ENCODE measurements at places on chromosomes 13 and 19.

DNA sequence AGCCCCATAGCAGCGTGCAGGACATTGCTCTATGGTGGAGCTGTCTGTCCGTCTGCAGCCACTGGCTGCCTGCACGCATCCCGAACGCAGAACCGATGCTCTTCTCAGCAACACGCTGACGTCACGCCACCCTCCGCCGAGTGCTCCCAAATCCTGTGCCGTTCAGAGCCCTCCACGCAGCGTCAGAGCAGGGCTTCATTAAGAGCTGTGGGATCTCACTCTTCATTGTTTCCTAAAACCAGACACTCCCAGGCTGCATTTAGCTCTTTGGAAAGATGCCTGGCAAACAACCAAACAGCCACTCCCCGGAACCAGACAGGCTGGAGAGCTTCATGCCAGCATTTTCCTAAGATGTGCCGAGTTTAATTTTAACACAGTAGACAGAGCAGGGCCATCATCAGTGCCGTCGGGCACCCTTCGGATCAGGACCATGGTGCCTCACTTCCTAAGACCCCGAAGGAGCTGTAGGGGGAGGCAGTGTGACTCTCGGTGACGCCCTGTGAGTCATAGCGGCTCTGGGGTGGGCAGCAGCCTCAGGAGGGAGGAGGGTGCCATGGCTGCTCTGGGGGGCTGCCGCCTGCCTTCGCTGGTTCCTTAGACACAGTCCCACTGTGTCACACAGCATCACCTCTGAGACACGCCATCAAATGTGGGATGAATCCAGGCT is 131.5 kb upstream of the MCF2L start:
- DNase-seq, result no peak

DNA sequence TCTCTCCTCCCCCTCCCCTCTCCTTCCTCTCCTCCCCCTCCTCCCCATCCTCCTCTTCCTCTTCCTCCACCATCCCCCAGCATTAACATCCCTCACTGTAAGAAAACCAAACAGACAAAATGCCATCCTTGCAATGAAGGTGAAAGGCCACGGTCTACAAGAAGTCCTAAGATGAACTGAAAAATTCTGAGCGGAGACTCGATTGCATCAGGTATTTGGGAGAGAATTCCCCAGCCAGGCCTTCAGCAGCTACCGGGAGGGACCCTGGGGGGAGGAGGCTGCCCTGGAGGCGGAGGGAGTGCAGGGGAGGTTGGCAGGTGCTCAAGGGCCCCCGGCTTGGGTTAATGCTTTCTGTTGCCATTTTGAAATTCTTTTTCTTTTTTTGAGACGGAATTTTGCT is 10.1 kb upstream of the TIMM44 start:
- DNase-seq, result no peak

GRCh38 chr19:38190793-38191192 is 33.2 kb downstream of the DPF1 start:
- no peak for DNase-seq

DNA sequence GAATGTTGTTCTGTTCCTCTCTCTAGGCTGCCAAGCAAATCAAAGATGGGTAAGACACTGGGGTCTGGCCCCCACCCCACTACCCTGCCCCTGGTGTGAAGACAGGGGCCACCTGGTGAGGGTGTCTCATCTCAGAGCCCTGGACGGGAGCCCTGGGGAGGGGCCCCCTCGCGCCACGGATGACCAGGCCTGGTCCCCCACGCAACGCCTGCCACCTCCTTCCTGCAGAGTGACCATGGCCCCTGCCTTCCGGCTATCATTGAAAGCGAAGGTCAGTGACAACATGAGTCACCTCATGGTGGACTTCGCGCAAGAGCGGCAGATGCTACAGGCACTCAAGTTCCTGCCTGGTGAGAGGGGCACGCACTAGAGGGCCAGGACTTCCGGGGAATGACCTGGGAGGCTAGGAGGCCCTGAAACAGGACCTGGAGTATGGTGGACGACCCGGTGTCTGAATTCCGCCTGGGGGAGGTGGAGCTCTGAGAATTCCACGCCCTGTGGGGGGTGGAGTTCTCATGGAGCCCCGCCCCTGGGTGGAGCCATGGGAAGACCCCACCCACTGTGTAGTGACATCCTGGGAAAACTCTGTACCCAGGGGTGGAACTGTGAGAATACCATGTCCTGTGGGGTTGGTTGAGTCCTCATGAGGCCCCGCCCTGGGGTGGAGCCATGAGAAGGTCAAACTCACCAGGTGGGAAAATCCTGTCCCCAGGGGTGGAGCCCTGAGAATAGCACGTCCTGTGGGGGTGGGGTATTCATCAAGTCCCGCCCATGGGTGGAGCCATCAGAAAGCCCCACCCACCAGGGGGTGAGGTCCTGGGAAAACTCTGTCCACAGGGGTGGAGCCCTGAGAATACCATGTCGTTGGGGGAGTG is 6.1 kb downstream of the FSD1 start:
- DNase-seq, result no peak

- no peak for DNase-seq
Measured at GRCh38 chr13:28497143-28497876, 2.4 kb upstream of the FLT1 start.

All from skeletal muscle cell (primary cell).